AG04450 (cell line): ENCODE measurements at places on chromosomes 5 and 9. TPM values are rescaled to one million over a fixed set of nuclear protein-coding genes. Genes with fewer than 3 reads are reported as not detected.

DNA sequence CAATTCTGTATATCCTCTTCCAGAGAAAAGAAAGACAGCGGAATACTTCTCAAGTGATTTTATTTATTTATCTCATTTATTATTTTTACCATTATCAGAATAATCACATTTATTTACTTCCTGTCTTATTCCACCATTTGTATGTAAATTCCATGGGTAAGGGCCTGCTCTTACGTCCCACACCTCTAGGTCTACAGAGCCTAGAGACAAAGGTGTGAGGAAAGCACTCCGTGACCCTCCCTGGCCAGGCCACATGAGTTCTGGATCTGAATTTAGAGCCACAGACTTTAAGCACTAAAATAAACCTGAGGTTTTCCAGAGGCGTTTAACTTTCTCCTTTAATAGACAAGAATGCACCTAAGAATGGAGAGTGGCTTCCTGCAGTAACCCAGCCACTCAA, 85.3 kb upstream of the CTSV start:
- DNase-seq: no peak

Gene FAM114A2
- 19.4 and 23.8 TPM in 2 replicates for polyA plus RNA-seq

Gene ACOT12
- polyA plus RNA-seq: 0.56 and 0.58 TPM in 2 replicates

DNA sequence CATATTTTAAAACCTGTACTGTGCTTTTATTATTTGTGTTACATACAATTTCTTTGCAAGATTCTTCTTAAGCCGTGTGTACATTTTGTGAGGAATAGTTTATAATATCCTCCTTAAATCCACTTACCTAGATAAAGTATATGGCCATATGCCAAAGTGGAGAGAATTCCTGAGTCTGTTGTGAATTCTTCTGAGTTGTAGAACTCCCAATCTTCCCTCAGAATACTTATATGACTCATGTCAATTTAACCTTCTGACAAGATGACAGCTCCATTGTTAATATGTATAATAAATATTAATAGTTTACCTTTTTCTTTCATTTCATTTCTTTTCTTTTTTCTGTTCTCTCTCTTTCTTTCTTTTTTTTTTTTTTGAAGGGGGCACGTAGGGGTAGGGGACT, 6.0 kb upstream of the RICTOR start:
- DNase-seq: no peak

GRCh38 chr5:119902593-119902992, 273.2 kb downstream of the FAM170A start:
- no peak for DNase-seq

DNA sequence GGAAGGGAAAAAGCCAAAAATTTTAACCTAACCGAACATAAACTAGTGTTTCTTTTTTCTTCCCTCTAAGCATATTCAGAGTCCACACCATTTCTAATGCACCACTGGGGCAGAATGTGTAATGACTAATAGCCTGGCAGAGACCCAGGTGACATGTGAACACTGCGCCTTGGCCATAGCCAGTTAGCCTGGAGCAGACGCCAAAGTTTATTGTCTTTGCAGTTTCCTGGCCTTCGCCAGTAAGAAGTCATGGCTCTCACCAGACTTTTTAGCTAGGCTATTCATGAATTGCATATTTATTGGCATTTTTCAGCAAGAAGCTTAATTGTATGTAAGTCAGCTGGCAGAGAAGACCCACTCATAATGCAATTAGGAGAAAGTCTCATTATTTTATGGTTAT, 182.8 kb upstream of the SLC27A6 start:
- peak; percentile 34 for DNase-seq

Gene PCDHB6
- polyA plus RNA-seq: 0.21 TPM in 2 replicates

Gene PCDHGA12
- 3.4 and 4.3 TPM in 2 replicates for polyA plus RNA-seq

Gene RLN1
- 0.11 TPM in 1 of 2 replicates, not detected in the other for polyA plus RNA-seq

GRCh38 chr5:113713051-113713450, 199.6 kb downstream of the YTHDC2 start:
- no peak for DNase-seq

- DNase-seq: no peak
Observed at GRCh38 chr5:119405419-119405818, 46.9 kb upstream of the HSD17B4 start.

Gene SLC25A2
- polyA plus RNA-seq: not detected in 2 replicates

GRCh38 chr9:115643948-115644727, 509.5 kb upstream of the PAPPA start:
- no peak for DNase-seq

DNA sequence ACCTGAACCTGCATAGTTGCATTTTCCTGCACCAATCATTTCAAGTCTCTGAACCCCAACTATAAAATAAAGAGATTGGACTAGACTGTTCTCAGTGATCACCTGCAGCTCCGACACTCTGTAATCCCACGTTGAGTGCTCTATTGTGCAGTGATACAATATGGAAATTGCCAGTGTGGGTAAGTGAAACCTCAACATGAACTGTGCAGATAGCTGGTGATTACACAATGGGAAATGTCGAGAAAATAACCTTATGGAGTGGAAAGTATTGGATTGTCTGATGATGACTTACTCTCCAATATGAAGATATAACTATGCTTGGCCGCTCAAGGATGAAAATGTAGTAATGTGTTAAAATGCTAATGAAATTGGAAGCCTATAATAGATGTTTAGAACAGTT, 293.1 kb upstream of the BRINP1 start:
- no peak for DNase-seq

DNA sequence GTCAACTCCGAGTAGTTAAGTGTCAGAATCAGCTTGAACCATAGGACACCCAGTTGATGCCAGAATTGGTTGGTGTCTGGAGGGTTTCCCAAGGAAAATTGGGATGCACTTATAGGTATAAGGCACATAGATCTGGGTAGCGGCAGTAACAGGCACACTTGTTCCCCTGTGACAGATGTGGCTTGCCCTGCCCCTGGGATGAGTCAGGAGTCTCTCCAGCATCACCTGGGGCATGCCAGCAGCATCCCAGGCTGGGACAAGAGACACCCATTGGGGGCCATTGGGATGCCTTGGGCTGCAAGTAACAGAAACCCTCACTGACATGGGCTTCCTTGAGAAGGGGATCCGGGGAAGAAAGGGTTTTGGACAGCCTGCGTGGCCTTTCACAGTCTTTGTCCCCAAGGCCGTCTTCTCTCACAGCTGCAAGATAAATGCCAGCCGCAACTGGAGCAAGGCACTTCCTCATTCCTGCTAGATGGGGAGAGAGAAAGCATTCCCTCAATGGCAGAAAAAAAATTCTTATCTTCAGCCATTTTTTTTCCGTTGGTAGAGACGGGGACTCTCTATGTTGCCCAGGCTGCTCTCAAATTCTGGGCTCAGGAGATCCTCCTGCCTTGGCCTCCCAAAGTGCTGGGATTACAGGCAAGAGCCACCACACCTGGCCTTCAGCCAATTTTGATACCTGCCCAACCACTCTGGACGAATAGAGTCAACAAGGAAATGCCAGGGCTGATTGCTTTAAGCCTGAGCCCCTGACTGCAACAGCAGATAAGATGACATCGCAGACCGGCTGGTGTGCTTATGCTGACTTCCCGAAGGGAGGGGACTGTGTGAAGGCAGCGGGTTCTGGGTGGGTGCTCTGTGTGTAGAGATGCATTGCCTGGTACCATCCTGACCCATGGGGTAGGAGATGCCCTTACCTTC, 13.3 kb upstream of the RNF130 start:
- no peak for DNase-seq

Gene ZCCHC7
- polyA plus RNA-seq: 20.9 and 21.6 TPM in 2 replicates

Gene IL4
- not detected in 2 replicates for polyA plus RNA-seq

- DNase-seq: no peak
Observed at GRCh38 chr5:97096191-97096590, 46.2 kb downstream of the LIX1 start.

- no peak for DNase-seq
Observed at GRCh38 chr5:73437101-73437776, 11.3 kb downstream of the FOXD1 start.

GRCh38 chr9:6564868-6565267, 80.7 kb downstream of the GLDC start:
- no peak for DNase-seq

DNA sequence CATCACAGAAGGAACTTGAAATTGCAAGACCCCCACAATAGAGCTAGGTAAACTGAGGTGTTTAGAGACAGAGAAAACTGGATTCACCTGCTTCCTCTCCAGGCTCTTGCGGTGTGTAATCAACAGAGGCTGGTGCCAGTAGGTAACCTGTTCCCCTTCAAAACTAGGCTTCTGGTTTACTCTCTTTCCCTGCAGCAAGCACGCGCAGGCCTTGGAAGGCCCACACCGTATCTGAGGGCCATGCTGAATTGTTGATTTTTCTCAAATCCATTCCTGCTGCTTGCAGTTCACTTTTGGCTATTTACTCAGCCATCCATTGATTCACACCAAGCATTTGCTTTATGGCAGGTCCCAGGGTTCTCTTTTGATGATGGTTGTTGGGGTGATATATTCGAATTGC, 667 bp upstream of the FRRS1L start:
- no peak for DNase-seq

DNA sequence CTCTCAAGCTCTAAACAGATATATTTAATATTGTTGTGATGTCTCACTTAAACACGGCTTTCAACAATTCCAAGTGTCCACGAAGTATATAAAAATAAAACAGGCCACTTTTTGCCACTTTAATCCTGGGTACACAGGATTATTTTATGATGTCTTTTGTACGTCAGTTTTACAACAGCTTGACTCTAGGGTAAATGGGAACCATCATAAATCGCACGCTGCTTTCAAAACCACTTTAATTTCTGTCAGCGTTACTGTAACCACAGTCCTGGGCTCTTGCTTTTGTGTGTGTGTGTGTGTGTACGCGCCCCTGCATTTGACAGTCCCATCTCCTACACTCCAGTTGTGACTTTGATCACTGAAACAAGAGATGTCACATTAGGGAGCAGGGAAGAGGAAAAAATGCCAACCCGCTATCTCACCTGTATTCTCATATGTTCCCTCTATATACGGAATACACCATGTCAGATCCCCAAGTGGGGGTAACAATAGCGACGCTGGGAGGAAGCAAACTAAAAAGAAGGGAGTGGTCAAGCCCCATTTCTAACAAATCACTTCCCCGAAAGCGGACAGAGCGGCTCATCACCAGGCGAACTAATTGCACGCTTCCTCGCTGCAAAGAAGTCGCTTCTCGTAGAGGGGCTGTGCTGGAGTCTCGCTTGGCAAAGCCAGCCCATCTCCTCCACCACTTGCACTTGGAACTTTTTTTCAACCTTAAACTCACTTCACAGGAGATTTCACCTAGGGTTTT, 1.2 kb downstream of the BNC2 start:
- no peak for DNase-seq
